T-helper 17 cell (primary cell): ENCODE measurements at places on chromosomes 6 and 20.

- no peak for DNase-seq
Observed at GRCh38 chr20:49831770-49832631, 19.4 kb downstream of the SLC9A8 start.

- DNase-seq: no peak
Observed at GRCh38 chr6:15062516-15063252, 183.2 kb upstream of the JARID2 start.

DNA sequence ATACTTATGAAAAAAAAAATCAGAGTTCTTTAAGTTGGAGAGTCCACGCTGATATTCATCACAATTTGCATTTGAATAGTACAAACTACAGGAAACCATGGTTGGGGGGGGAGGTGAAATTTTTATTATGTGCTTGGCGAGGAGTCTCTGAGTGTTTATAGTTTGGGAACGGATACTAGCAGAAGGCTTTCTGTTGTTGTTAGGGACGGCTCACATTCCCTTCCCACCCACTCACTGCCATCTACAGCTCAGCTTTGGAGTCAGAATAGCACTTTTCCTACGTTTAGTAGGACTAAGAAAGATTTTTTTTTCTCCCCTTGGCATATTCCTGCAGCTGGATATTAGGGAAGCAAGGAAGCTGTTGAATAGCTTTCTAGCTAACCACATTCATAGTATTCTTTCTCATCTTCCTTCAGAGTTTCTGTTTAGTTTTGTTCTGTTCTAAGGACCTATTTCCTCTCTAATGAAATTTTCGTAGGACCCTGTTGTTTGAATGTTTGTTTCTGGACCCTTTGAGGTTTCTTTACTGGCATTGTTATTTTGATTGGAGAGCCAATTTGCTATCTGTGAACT lies 235.1 kb upstream of the ZNF217 start:
- no peak for DNase-seq

DNA sequence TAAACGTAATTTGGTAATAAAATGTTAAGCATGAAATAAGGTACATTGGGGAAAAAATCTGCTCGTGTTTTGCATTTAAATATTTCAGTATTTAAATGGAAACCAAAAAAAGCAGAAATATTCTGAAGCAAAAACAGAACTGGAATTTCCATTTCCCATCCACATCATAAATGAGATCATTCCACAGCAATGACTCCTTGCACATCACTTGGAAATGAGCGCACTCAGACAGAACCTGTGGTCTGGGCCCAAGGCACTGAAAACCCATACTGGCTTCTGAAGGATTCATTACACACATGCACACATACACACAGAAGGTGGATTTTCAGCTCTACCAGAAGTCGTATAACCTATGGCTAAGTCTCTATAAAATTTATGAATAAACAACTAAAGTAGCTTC lies 174.8 kb downstream of the IBTK start:
- DNase-seq: no peak

DNA sequence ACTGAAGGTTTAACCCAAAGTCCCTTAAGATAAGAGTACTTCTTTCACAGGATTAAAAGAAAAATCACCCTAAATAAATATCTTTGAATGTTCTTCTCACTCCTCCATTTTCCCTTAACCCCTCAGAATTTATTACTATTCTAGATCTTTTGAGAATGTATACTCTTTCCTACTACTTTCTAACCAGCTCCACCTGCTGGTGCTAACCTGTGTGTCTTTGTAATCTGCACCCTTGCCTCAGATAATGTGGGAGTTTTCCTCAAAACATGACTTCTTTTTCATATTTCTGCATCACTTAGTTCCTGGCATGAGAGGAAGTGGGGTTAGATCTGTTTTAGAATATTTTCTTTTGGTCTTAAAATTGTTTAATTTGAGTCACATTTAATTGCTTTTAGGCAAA lies 394.2 kb downstream of the BMP2 start:
- no peak for DNase-seq

DNA sequence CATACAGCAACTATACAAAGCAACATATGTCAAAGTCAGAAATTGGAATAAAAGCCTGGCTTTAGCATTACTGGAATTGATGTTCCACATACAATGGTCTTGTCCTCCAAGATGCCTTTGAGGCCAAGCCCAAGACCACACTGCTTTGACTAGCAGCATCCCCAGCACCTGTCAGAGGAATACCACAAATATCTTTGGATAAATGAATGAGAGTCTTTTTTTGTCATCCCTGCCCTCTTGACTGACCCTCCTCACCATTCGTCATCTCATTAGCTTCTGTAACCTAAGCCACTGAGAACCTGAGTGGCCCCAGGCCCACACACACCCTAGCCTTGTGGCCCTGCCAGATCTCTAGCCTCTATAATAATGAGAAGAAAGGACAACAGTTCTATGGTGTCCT lies 48.5 kb downstream of the TNFRSF21 start:
- no peak for DNase-seq

DNA sequence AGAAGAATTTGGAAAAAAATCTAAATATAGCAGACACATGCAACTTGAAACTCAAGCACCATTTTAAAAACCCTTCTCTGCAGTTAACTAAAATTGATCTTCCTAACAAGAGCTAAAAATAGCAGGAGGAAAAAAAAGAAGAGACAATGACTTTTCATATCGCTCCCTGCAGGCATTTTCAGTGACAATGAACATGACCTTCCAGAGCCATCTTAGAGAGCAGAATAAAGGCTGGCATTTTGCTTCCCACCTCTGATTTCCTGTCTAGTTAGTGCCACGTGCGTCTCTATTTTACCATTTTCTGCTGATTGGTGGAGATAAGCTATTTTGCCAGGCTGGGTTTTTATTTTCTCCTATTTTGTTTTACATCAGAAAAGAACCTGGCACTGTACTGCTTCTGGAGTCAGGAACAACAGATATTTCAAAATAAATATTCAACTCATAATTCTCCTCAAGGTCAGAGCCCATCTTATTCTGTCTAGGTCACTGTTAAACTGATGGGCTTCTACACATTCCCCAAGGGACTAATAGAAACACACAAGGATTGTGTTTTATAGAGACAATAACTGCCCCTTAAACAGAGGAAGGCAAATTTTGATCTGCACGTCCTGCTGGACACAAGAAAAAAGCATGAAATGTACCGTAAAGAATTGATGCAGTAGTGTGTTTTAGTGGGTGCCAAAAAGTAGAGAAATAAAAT lies 70.2 kb upstream of the ENPP5 start:
- no peak for DNase-seq

- no peak for DNase-seq
Observed at GRCh38 chr20:61300293-61300692, 48.2 kb downstream of the CDH4 start.

DNA sequence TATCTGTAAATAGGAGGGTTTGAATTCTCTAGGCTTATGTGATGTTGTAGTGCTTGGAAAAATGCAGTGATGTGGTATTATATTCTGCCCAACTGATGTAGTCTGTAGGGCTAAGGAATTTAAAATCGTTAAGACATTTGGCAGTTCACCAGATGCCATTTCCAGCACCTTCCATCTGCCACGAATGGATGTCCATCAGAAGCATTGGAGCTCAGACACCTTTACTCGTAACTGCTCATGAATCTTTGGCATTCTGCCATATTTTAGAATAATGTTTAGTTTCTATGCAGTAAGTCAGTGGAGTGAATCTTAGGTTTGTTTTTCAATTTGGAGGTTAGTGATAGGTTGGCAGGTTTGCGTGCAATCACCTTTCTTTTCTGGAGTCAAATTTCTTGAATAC lies 2.4 kb upstream of the SYTL3 start:
- DNase-seq: no peak

DNA sequence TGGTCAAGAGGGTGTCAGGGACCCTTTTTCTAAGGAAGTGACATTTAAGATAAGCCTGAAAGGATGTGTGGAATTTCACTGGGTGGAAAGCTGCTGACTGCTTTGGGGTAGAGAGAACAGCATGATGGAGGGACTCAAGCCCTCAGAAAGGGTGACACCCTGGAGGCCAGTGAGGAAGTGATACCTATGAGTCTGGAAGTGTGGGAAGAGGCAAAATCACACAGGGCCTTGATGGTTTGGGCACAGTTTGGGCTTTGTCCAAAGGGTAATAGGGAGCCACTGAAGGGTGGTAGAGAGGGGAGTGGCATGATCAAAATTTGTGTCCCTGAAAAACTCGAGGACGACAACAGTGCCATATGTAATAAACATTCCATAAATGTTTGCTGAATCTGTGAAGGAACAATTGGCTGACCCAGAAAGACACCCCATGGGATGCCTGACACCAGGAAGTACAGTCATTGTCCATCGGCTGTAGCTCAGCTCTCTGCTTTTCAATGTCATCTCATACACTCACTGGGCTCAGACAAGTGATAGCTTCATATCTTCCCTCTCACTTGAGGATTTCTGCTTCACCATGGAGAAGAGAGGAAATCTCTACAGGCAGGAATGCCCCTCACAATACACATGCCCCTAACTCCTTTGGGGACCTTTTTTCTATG lies 21.3 kb downstream of the CASS4 start:
- DNase-seq: no peak

DNA sequence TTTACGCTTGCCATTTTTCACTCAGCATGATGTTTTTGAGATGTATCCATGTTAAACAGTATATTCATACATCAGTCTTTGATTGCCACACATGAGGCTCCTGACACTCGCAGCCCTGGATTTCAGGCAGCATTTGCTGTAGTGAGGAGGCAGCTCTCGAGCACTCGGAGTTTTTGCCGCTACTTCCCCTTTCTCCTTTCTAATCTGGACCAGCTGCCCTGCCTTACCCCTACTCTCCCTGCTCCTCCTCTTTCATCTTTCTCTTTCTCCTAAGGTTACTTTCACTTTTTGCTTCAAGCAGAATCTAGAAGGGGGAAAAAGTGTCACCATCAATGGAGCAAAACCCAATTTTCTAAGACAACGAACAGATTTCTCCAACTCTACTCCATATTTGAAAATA lies 5.9 kb upstream of the CST3 start:
- no peak for DNase-seq

DNA sequence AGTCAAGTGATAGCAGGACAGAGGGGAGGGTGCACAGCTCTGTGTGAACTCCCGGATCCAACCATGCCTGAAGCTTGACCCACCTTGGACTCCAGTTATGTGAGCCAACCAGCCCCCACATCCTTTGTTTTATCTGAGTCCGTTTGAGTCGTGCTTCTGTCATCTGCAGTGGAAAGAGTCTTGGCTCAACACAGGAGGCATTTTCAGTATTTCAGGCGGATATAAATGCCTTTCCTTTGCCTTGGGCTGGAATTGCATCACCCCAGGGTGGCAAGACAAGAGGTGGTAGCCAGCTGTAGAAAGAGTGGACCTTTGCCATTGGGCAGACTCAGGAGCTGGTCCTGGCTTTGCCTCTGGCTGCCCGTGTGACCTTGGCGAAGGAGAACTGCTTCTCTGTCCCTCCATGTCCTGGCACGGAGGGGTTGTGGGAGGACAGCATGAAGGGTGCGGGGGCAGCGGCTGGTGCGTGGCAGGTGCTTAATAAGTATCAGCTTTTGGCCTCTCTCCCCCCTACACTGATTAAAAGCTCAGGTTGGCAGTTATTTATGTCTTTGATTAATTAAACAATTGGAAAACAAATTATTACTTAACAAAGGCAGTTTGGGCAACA lies 42.6 kb upstream of the APCDD1L start:
- no peak for DNase-seq

- DNase-seq: no peak
Observed at GRCh38 chr20:58395604-58396003, 6.6 kb downstream of the VAPB start.

DNA sequence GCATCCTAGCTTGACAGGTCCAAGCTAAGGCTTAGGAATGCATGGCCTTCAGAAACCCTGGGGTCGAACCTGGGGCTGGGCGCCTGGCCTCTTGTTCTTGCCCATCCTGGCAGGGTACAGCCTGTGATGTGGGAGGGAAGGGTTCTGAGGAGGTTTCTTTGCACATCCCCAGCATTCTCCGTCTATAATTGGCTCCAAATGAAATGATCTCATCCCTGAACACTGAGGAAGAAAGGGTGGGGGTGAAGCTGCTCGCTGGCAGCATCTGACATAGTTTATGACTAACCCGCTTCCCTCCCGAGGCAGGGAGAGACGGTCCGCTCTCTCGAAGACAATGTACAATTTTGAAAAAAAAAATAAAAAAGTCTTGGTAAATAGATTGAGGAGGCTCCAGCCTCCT lies 67.1 kb upstream of the ZNFX1 start:
- DNase-seq: no peak

DNA sequence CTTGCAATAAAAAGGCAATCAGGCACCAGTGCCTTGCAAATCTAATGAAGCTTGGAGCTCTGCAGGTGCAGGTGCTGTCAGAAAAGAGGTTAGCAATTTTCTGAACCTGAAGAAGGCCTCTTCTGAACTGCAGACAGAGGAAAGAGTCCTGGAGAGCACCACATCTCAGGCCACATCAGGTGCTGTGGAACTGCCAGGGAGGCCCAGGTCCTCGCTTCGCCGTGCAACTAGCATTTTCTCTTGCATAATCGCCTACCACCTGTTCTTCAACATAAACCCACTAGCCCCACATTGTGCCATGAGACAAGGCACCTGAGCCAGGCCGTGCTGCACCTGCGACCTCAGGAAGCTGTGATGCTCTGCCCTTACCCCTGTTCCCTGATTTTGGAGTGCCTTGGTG lies 187.6 kb downstream of the DTNBP1 start:
- no peak for DNase-seq

- DNase-seq: no peak
Observed at GRCh38 chr6:4174042-4174441, 38.7 kb upstream of the ECI2 start.

DNA sequence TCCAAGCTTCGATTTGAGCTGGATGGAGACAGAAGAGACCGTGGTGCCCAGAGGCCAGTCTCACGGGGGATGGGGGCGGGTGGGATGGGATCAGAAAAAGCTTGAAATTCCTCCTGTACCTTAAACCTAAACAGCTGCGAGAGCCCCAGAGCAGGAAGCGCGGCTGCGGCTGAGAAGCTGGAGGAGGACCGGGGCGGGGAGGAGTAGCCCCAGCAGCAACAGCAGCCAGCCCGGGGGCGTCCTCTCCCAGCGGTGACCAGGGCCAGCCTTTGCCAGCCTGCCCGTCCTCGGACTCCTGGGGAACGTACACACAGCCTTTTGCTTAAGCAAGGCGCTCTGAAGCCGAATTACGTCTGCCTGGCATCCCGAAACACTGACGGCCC lies 17.4 kb upstream of the PRDM13 start:
- no peak for DNase-seq

GRCh38 chr6:38554700-38555413 lies 84.9 kb downstream of the BTBD9 start:
- DNase-seq: no peak

- no peak for DNase-seq
Observed at GRCh38 chr6:15389765-15390723, 144.2 kb downstream of the JARID2 start.

DNA sequence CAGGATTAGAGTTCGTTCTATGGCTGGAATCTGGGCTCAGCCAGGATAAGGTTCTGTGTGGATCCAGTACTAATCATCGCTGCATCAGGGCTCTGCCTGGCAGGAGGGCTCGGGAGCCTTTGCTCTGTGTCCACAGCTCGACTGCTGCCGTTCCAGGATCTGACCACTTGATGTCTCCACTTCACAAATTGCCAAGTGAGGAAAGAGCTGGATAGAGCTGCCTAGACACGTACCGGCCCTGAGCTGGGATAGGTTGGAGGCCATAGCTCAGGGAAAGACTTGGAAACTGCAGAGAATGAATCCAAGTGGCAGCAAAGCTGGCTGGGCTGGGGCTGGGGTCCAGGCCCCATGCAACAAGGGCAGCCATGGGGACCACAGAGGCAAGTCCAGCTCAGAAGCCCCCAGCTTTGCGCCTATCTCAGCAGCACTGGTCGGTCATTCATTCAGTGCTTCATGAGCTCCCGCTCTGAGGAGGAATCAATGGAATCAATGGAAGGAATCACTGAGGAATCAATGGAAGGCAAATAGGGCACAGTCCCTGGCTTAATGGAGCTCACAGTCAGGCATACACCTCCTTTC lies 38.0 kb upstream of the TOP1 start:
- peak; percentile 25 for DNase-seq

GRCh38 chr20:5078399-5078958 lies 41.3 kb downstream of the PCNA start:
- peak; percentile 50 for DNase-seq
